ENCODE measurements at places on chromosomes 7 and 10.
A peak's percentile ranks its signal among the peaks of the same experiment; 100 is the strongest.

DNA sequence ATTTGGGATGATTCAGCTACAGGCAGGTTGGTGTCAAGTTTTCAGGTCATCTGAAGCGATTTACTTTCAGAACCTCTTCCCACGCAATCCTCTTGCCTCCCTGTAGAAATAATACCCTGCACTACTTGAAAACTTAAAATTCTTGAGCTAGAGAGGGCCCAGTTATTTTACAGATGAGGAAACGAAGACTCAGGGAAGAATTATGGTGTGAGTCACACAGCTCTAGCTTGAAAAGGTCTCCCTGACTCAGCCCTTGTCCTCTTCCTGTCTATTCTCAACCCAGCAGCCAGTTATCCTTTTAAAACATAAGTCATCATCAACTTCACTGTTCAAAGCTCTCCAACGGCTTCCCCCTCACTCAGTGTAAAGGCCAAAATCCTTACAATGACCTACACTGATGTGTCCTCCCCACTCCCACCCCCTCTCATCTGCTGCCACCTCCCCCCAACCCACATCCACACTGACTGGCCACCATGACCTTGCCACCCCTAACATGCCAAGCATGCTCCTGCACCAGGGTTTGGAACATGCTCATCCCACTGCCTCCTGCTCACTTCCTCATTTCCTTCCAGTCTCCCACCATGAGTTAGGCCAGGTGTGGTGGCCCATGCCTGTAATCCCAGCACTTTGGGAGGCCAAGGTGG is 3.4 kb downstream of the DNMBP start:
- peak; percentile 92 for DNase-seq

- DNase-seq: no peak
Observed at GRCh38 chr7:37289781-37290180, 158.9 kb downstream of the ELMO1 start.

DNA sequence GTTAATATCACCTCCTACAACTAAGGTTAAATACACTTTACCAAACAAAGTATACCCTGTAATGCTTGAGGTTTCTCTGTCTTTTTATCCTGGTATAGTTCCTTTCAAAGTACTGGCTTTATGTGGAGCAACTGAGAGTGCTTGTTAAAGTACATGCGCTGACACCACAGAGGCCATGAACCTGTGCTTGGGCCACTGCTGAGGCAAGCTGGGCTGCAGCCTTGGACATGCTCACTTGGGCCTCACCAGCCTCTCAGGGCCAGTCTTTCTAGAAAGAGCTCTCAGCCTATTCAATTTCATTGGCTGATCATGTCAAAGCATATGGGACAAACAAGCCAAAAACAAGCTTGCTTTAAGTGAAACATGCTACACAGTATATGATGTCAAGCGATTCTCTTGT is 126.1 kb upstream of the DNAJB12 start:
- no peak for DNase-seq

- DNase-seq: peak; percentile 52
Observed at GRCh38 chr10:34994565-34995142, 95.5 kb downstream of the CUL2 start.

GRCh38 chr10:32149252-32149955 is 93.2 kb upstream of the KIF5B start:
- peak; percentile 74 for DNase-seq

DNA sequence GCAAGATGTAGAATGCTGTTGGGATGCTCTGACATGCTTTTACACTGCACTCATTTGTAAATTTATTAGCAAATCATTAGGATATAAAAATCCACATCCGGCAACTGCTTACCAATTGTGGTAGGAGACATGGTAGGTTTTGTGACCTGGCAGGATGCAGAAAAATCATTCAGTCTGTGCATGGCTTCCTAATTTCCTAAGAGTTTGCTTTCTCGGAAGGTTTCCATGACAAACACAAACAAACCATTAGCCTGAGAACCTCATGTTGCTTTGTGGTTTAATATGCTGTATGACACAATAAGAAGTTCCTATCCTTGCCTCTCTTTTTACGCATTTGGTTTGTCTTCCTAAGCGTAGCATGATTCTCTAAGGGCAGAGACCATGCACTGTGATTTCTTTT is 14.7 kb upstream of the LMBR1 start:
- DNase-seq: peak; percentile 15

DNA sequence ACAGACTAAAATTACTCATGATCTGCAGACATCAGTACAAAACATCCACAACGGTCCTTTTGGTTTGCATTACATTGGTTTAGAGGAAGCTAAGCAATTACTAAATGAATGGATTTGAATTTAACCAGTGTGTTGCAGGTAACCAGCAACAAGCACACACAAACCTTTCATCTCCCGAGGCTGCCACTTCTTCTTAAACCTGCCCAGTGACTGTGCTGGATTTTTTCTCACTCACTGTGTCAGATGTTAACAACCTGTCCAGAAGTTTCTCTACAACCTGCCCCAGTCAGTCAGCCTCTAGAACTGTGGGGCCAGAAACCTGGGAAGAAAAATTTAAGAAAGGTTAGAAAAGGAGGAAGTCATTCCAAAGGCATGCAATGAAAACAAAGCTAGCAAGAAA is 2.4 kb upstream of the MEOX2 start:
- DNase-seq: no peak

- peak; percentile 31 for DNase-seq
Observed at GRCh38 chr7:132500727-132501440, 75.4 kb downstream of the PLXNA4 start.

DNA sequence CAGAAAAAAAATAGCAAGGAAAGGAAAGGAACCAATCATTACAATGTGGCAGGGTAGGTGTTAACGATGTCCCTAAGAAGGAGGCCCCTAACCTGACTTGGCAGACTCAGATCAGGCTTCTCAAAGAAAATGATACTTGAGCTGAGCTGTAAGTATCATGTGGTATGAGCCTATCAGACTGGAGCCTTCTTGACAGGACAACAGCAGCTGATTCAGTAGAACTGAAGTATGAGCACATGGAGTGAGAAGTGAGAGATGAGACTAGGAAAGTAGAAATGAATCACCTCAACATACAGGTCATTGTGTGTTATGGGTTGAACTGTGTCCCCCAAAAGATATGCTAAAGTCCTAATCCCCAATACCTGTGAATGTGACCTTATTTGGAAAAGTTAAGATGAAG is 66.3 kb downstream of the MTERF1 start:
- no peak for DNase-seq

- peak; percentile 52 for DNase-seq
Observed at GRCh38 chr7:11341285-11341944, 367.7 kb downstream of the PHF14 start.
